Hematopoietic multipotent progenitor cell treated with erythropoietin and hydrocortisone succinate and interleukin-3 and kit ligand, for 6 days (in vitro differentiated cells): ENCODE measurements at places on chromosomes 16 and 17.

GRCh38 chr17:62300697-62301096 is 79.7 kb upstream of the EFCAB3 start:
- DNase-seq = no peak

DNA sequence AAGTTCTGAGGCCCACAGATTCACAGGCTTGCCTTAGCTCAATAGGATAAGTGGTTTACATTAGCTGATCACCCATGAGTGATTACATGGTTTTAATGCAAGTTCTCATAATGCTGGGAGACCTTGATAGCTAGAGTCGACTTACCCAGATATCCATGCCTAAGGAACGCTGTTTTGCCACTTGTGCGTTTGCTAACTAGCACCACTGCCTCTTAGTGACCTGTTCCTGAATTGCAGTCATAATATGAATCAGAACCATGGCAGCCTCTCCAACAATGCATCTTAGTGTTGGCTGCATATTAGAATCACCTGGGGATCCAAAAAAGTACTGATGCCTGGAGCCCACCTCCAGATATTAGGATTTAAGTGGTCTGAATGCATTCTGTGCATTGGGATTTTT is 251.1 kb upstream of the CDH5 start:
- DNase-seq = no peak

GRCh38 chr16:4351880-4352279 is 759 bp upstream of the PAM16 start:
- DNase-seq = no peak

GRCh38 chr17:52470553-52470952 is 312.0 kb upstream of the CA10 start:
- DNase-seq = no peak

DNA sequence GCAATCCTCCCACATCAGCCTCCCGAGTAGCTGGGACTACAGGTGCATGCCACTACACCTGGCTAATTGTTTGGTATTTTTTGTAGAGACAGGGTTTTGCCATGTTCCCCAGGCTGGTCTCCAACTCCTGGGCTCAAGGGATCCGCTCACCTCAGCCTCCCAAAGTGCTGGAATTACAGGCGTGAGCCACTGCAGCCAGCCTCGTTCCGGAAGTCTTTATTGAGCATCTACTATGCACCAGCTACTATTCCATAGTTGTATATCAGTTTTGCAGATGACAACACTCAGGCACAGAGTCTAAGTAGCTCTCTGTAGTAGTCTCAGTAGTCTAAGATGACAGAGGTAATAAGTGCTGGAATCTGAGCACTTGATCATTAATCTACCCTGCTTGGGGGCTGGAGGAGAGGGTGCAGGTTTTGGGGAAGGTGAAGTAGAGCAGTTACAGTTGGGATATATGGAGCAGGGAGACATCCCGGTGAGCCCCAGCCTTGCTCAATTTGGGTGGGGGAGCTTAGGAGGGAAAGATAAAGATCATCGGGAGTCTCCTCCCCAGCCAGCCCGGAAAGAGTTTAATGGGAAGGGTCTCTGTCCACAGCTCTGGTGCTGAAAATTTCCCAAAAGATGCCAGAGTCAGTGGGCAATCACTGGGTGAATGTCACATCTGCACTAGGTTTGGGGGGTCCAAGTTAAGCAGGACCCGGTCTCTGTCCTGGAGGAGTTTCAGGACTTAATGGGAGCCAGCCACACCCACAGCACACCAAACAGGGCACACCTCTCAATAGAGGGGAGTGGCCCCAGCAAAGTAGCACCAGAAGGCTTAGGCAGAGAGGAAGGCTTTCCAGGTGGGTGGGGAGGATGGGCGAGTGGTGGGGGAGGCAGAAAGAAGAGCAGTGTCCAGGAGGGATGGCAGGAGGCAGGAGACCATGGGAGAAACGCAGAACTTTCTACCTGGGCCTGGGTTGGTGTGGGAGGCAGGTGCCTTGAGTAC is 1.7 kb downstream of the OTOP3 start:
- DNase-seq = no peak

DNA sequence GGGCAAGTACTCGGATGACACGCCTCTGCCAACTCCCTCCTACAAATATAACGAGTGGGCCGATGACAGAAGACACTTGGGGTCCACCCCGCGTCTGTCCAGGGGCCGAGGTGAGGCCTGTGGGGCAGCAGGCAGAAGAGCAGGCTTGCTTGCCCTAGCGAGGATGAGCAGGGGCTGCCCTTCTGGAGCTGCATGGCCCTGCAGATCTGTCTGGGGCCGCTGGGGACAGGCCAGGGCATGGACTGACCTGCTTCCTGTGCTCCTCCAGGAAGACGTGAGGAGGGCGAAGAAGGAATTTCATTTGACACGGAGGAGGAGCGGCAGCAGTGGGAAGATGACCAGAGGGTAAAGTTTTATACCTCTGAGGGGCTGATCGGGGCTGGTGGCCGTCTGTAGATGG is 5.3 kb downstream of the DHX38 start:
- DNase-seq = no peak

GRCh38 chr16:66144641-66145040 is 221.8 kb upstream of the CDH5 start:
- DNase-seq = no peak

DNA sequence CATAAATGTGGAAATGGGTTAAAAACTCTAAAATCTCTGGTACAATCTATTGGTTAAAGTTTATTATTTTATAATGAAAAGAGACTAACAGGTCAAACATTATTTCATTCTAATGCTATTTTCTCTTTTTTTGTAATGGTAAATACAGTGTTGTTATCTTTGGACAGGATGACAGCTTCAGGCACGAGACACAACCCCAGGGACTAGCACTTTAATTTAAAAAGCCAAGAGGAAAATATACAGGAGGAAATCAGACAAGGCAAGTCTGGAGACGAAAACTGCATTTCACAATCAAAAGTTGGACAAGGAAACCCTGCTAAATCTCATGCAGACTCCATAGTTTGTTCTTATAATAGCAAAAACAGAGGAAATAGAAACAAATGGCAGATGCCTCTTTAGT is 589.1 kb upstream of the CDH8 start:
- no peak for DNase-seq

DNA sequence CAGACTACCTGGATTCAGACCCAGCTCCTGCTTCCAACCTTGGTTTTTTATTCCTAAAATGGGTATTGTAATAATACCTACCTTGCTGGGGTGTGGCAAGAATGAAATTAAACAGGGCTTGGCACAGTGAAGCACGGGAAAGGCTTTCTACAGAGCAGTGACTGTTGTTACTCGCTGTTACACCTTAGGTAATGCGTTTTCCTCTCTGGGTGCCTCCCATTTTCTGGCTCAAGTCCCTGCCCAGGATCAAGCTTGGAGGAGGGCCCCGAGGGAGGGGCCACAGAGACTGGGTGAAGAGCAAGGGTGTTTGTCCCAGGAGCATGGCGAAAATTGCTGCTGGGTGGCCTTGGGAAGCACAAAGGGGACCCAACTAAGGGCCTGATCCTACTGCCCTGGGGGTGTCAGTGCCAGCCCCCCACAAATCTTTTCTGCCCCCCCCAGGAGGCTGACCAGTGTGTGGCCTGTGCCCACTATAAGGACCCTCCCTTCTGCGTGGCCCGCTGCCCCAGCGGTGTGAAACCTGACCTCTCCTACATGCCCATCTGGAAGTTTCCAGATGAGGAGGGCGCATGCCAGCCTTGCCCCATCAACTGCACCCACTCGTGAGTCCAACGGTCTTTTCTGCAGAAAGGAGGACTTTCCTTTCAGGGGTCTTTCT is 13.3 kb downstream of the MIEN1 start:
- DNase-seq = no peak

- no peak for DNase-seq
These were observed 273.0 kb upstream of the IRX5 start for GRCh38 chr16:54657709-54658102.

DNA sequence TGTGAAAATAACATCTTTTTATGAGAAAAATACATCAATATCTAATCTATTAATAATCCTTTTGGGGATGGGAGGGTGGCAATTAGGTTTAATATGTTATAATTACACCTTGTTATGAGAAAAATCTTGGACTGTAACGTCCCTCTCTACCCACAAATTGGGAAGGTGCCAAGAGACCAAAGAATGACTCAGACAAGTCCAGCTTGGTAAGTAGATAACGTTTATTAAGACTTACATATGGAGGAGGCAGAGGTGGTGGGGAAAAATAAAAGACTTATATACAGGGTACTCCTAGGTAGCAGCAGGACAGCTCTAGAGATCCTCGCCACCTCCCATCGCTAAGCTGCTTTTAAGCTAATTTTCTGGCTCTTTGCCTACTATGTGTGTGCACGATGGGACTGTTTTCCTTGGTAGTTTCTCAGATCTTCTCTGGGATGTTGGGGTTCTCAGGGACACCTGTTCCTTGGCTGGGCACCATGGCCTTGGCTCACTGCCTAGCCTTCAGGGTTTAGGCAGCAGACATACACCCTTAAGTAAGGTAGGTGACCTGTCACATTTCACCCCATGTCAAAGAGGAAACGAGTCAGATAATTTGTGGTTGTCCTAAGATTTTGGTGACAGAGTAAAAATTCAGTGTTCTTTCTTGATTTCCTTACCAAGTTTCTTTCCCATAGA is 31.5 kb downstream of the RBL2 start:
- peak; percentile 92 for DNase-seq

- DNase-seq = peak; percentile 75
These were observed 8.1 kb downstream of the MEIOB start for GRCh38 chr16:1863681-1864460.

GRCh38 chr17:11459861-11460331 is 138.4 kb upstream of the DNAH9 start:
- DNase-seq = no peak

DNA sequence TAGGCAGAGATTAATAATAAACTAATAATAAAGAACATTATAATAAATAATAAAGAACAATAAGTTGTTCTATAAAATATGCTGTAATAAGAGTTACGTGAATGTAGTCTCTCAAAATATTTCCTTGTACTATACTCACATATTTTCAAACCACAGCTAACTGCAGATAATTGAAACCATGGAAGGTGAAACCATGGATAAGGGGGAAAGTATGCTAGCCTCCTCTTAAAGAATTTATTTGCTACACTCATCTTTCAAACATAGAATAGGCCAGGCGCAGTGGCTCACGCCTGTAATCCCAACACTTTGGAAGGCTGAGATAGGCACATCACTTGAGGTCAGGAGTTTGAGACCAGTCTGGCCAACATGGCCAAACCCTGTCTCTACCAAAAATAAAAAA is 18.5 kb downstream of the CYTH1 start:
- DNase-seq = no peak
